ENCODE measurements at places on chromosomes 6 and 20. TPM values are rescaled to one million over a fixed set of nuclear protein-coding genes. Genes with fewer than 3 reads are reported as not detected.

DNA sequence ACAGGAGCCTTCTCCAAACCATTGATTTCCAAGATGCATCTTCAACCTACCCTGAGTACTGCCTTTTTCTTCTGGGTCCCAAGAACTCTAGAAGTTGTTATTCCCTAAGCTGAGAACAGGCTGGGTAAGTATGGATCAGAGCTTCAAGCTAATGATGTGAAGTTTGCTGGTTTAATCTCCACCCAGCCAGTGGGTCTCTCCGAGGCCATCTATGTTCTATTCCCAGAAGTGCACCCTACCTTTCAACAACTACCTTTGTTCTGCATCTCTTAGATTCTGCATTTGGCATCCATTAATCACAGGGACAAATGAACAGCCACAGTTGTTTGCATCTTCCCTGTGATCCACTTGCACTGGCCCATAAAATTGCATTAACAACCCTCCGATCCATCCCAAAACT is 246.2 kb downstream of the HIVEP2 start:
- no peak for DNase-seq

PI16 gene
- not detected for total RNA-seq

- no peak for DNase-seq
Observed at GRCh38 chr20:2618815-2619214, 33.6 kb upstream of the NOP56 start.

GNAS-AS1 gene
- 0.07 TPM for total RNA-seq

SLC12A5 gene
- total RNA-seq, result 1.3 TPM

TMEM30A gene
- total RNA-seq, result 88.9 TPM

DNA sequence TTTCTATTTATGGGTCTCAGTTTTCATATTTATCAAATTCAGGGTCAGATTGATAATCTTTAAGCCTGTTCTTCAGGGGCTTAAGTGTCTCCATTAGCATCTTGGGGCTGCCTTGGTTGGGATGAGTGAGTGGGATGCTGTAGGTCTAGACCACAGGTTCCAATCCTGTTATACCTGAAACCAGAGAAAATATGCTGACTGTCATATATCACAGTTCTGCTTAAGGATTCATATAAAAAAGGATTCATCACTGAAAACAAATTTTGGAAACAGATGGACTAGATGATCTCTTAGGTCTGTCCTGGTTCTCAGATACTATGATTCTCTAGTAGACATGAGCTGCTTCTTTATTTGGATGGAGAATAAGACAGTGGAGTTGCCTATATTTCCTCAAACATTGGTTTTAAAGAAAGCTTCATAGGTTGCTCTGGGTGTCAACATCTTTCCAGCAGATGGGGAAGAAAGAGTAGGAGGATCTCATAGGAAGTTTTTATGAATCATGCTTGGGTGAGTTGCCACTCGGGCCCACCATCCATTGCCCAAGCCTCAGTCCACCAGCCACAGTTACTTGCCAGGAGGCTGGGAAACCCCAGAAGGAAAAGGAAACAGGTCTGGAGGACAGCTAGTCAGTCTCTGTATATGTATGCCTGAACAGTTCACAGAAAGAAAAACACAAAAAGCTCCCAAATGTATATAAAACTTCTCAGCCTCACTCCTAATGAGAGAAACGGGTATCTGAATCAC is 42.9 kb upstream of the MAP7 start:
- no peak for DNase-seq

DNA sequence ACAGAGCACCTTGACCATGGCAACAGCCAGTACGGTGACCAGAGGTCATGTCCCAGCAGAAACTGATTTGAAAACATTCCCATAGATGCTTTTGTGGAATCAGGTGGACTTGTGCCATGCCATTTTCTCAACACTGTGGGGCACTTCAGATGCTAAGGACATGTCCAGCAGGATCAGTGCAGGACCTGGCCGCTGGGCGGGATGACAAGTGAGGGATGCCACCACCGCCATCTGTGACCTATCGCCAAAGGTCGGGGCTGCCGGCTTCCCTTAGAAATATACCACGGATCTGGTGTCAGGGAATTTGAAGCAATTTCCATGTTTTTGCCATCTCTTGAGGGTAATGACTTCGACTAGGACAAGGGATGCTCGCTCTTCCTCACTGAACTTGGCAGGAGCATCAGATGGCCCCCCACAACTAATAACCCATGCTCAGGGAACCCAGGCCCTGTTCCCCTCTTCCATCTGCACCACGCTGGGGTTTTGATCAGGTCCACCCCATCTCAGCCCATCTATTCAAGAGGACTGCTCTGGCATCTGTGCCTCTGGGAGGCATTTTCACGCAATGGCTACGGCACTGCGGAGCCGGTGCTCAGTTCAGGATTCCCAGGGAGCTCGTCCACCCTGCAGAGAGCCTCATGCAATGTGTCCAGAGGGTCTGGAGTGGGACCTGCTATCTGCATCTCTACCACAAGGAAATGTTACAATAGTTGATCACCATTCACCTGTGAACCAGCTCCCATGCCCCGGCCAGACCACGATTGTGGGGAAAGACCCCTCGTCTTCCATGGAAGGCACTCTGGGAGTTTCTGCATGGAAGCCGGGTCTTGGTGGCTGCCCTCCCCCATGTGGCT is 302.6 kb downstream of the TAF4 start:
- no peak for DNase-seq
